Stimulated activated CD4-positive, alpha-beta T cell treated with anti-CD3 and anti-CD28 coated beads, TNF-alpha, amount 100 ng/mL, for 1 hour (primary cell): ENCODE measurements at places on chromosomes 3 and 15.

- peak; percentile 24 for DNase-seq
Measured at GRCh38 chr3:18423401-18424212, 1.5 kb downstream of the SATB1 start.

DNA sequence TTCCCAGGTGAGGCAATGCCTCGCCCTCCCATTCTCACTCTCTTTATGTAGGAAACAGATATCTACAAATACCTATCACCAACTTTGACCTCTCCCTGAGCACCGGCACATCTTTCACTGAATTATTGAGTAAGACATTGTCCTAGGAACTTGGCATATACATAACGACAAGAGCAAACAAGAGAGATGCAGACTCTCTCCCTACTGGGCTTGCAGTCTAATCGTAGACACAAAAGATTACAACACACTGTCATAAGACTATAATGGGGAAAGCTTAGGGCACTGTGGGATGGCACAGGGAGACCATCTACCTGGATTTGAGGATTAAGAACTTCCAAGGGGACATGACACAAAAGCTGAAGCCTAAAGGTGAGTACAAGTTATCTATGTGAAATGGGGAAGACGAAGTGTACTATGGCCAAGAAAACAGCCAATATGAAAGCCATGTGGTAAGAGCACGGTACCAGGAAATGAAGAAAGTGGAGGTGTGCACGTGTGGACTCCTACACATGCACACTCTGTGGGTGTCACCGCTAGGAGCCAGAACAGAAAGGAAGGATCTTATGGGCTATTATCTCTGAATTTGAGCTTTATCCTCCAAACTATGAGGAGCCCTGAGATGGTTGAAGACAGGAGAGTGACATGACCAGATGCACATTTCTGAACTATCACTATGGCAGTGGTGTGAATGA lies 218.8 kb upstream of the STRIT1 start:
- DNase-seq: no peak

DNA sequence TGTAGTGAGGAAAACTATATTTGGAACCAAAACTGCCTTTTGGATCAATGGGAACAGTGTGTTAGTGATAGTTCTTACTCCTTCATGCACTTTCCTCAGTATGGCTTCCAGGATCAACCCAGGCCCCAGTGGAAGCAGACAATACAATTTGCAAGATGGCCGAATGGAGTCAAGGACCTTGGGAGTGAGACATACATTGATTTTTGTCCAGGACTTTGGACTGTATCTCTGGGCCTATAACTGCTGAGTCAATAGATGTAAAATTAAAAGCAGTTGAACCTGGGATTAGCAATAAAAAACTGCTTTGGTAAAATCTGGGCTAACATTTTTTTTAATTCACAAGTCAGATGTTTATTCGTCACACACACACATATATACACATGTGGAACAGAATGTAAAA lies 1.8 kb downstream of the ARRDC4 start:
- no peak for DNase-seq

DNA sequence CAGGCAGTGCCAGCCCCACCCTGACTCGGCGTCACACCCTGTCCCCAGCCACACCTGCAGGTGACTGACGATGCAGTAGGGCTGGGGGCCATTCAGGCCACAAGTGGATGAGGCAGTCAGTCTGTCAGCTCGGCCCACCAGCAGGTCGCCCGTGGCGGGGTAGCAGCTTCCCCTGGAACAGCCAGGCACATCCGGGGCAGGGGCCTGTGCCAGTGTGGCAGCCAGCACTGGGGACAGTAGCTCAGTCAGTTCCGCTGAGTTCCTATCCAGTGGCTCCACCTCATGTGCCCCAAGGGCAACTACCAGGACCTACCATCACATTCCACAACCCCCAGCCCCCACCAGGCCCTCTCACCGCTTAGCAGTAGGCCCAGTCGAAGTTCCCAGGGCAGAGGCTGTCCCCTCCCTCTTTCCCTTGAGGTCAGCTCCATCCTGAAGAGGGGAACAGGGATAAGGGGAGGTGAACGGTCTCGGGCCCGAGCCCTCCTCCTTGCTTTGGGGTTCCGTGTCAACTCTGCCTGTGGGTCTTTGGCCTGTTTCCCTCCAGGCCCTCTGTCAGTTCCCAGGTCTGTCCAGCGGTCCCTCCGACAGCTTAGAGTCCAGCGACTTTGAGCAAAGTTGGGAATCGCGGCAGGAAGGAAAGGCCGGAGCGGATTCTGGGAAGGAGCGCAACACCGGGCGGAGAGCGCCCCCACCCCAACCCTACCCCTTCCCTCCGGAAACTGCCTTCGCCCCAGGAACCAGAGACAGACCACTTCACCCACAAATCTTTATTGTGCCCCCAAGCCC lies at the start of gene LAMB2:
LAMB2 (minus strand) TSS at position 614 of the 789 bp plus-strand sequence; CDS start at position 431, 183 bp downstream.
- DNase-seq: no peak

GRCh38 chr3:60399861-60400845 lies 851.1 kb downstream of the FHIT start:
- DNase-seq: no peak

GRCh38 chr3:193859195-193859594 lies 266.2 kb downstream of the OPA1 start:
- DNase-seq: no peak

DNA sequence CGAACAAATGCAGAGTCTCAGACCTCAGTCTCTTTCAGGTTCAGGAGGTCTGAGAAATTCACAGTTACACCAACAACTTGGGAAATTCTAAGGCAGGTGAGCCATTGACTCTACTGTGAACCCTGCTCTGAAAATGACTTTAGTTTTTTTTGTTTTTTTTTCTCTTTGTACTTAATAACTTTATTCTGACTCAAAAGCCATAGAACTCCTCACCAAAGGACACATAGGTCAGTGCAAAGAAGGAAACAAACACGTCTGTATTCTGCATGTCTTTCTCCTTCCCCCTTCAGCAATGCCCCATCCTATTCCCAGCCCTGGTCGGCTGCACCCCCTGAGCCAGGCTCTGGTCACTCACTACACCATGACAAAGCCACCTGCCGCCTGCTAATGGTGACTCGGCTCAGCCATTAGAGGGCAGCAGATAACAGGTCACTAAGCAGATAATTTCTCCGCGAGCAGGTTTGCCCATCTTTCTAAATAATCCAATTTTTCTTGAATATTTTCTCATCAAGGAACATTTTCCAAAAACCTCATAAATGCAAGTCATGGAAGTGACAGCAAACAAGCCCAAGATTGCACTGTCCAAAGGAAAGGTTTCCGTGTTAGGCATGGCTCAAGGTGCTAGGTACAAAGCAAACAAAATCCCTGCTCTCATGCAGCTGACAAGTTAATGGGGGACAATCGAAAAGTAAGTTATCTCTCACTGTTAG lies 37.7 kb downstream of the TM4SF4 start:
- DNase-seq: no peak

- no peak for DNase-seq
Measured at GRCh38 chr3:50314342-50314741, 8.2 kb downstream of the HYAL2 start.

GRCh38 chr3:159664006-159664405 lies 324.6 kb upstream of the IL12A start:
- DNase-seq: no peak

DNA sequence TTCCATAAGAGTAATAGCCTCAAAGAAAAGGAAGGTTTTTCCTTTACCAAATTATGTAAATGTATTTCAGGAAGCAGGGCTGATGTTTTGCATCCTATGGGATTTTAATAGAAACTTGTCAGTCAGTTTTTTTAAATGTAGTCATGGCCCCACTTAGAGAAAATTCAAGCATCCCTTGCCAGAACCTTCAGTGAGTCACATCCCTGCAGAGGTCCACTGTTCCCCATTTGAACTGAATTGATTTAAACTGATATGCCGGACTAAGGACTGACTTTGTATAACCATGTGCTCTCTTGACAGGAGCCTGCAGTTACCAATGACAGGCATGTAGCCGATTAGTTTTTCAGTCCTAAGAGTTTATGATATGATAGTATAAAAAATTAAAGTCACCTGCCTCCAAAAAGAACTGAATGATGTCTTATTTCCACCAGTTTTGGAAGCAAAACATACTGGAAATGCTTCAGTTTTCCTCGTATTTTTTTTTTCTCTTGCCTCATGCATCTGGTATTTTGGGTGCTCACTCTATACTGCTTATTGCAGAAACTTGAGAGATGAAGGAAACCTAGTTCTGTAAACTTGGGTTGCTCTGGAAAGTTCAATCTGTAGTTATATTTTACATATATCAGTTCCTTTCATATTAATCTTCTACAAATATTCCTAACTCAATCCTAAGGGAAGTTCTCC lies 30.7 kb downstream of the LRTM1 start:
- no peak for DNase-seq

DNA sequence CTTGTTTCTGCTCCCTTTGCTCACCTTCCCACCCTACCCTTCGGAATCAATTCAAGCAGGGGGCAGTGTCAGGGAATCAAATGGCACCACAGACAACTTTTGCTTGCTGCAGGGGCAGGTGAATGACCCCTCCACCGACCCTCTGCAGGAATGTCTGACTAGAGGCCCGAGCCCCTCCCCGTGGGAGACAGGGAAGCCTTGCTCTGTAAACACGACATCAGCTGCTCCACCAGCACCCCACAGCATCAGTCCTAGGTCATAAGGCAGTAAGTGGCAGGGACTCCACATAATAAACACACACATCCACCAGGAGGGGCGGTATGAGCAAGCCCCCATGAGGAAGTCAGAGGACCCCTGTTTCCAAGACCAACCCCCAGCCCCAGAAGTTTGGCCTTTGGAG lies 2.0 kb upstream of the SLC26A6 start:
- DNase-seq: no peak

- DNase-seq: no peak
Measured at GRCh38 chr15:49789436-49789835, 168.6 kb downstream of the DTWD1 start.

- DNase-seq: no peak
Measured at GRCh38 chr15:57866149-57866736, 159.7 kb downstream of the POLR2M start.

DNA sequence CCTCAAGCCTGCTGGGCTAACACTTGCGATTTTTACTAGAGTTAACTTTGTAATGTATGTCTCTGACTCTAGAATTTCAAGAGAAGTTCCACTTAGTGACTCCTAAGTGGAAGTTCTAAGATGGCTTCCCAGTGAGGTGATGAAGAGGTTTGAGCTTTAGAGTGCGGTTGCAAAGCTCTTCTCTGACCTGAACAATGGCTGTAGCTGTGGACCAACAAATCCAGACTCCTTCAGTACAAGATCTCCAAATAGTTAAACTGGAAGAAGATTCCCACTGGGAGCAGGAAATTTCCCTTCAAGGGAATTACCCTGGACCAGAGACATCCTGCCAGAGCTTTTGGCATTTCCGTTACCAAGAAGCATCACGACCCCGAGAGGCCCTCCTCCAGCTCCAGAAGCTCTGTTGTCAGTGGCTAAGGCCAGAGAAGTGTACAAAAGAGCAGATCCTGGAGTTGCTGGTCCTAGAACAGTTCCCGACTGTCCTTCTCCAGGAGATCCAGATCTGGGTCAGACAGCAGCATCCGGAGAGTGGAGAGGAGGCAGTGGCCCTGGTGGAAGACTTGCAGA lies 22.3 kb downstream of the WDR73 start:
- DNase-seq: no peak

DNA sequence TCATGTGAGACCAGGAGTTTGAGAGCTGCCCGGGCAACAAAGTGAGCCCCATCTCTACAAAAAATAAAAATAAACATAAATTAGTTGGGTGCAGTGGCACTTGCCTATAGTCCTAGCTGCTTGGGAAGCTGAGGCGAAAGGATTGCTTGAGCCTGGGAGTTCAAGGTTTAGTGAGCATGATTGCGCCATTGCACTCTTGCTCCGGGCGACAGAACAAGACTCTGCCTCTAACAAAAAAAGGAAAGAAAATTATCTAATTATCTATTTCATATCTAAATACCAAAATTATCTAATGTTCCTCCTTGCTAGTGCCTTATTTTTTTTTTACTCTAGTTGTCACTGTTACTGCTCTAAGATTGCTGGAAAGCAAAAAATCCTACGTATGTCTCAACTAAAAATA lies 16.7 kb upstream of the PAK6 start:
- DNase-seq: no peak

- no peak for DNase-seq
Measured at GRCh38 chr15:41827290-41827879, 507 bp upstream of the JMJD7 start.

GRCh38 chr3:8899876-8900460 lies 63.3 kb downstream of the RAD18 start:
- no peak for DNase-seq

DNA sequence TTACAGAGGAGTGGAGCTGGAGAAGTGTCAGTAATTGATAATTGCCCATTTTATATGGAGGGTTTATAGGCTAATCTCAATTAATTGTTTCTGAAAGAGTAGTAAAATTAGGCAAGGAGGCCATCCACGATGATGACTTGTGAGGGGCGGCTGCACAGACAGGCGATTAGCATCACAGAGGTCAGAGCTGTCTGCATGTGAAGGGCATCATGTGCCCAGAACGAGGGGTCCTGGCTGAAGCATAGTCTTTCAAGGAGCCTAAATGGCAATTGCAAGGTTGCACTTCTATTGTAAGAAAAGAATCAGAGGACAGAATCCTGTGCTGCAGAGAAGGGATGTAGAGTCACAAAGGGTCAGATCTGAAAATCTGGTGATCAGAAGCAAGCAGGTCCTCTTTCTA lies 196.6 kb downstream of the EBLN2 start:
- no peak for DNase-seq

GRCh38 chr3:187870360-187871203 lies 125.3 kb upstream of the BCL6 start:
- DNase-seq: no peak

- no peak for DNase-seq
Measured at GRCh38 chr3:195270079-195270816, 711 bp downstream of the XXYLT1 start.

GRCh38 chr3:153130312-153130977 lies 31.6 kb upstream of the RAP2B start:
- no peak for DNase-seq

DNA sequence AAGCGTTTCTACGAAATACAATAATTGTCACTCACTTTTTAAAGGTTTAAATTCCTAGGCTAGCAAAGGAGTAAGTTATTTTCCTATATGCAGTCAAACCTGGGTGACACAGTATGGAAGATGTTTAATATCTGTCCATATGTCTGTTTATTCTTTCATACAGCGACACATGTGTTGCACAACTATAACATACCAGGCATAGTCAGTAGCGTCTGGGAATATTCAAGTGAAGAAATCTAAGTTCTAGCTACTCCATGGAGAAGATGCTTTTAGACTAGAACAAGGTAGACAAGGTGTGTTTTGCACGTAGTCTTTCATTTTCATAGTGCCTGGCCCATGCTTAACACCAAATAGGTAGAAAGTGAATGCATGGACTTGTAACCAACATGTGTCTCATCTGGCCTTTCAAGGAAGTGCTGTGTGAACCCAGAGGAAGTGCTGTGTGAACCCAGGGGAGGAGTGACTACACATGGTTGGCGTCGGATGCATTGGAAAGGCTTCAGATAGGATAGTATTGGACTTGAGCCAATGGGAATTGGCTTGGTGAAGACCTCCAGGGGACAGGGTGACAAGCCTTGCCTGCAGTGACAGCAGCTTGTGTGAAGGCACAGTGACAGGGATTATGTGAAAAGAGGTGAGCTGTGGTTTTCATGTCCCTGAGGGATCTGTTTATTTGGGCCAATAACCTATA lies 267.0 kb downstream of the PTPRG start:
- DNase-seq: no peak
